HT-29 (cell line): ENCODE measurements at places on chromosomes 7 and 10.

DNA sequence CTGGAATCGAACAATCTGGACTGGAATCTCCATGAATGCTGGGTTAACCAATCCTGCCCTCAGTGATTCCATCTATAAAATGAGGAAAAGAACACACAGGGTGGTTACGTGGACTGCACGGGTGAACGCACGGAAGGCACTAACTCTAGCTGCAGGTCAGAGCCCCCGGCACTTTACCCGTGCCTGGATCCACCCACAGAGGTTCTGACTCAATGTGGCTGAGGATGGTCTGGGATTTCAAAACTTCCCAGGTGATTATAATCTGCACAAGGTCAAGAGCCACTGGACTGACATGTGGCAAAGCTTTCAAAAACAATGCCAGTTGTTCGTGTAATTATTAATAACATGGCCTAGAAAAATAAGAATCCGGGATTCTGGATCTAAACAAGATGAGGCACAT is 29.2 kb downstream of the KIAA1549 start:
- DNase-seq = no peak

DNA sequence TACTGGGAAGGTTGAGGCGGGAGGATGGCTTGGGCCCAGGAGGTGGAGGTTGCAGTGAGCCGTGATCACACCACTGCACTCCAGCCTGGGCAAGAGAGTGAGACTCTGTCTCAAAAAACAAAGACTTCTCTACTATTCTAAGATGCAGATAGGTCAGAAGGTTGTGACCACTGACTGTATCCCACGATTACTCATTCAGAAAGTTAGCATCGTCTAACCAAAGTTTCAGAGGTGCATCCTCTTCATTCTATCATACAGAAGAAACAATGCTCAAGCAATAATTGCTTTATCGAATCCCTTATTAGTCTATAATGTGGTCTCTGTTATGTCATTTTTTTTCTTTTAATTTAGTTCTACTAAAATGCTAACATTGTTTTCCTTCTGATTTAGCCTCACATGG is 348.7 kb upstream of the LRGUK start:
- DNase-seq = no peak

GRCh38 chr7:97847791-97848190 is 24.4 kb downstream of the ASNS start:
- no peak for DNase-seq

DNA sequence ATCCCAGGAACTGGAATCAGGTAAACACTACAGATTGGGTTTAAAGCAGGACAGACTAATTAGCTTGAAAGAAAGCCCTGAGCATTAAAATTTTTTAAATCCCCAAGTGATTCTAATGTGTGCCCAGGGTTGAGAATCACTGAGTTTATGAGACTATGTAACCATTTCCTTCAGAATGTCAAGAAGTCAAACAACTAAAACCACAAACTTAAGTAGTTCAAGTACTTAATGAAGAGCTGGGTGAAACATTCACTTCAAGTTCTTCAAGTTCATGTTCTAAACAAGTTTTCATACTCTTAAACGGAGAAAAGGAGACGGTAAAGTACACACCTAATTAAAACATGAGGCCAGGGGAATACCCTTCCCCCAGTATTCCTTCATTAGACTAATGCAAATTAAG is 28.2 kb upstream of the TLL2 start:
- no peak for DNase-seq

- no peak for DNase-seq
Observed at GRCh38 chr7:2508327-2509215, 11.0 kb upstream of the LFNG start.

DNA sequence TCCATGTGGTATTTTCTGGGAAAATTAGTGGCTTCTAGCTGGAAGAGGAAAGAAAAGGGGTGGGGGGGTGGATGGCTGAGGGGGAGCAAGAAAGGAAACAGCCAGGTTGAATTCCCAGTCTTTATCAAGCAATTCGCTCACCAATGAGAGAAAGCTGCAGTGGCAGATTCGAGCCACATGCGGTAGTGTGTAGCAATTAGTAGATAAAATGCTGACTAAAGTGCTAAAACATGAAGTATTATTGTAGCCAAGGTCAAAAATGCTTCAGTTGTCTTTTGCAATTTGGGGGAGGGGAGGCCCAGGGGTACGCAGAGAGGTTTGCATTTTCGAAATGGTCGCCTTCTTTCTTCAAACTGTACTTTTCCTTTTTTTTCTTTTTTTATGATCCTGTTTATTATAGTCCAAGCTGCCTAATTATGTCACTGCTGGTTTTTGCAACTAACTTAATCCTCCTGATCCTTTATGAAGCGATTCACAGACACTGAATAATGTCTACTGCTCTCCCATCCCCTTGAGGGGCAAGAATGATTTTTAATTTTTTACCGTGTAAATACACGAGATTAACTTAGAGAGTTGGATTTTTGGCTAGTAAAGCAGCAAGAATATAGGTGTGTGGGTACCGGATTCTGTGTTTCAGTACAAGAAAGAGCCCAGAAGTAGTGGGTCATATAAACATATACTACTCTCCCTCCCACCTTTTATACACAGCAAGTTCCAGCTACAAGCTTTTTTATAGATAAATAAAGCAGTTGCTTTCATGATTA is 3.6 kb upstream of the ARID5B start:
- peak; percentile 68 for DNase-seq

DNA sequence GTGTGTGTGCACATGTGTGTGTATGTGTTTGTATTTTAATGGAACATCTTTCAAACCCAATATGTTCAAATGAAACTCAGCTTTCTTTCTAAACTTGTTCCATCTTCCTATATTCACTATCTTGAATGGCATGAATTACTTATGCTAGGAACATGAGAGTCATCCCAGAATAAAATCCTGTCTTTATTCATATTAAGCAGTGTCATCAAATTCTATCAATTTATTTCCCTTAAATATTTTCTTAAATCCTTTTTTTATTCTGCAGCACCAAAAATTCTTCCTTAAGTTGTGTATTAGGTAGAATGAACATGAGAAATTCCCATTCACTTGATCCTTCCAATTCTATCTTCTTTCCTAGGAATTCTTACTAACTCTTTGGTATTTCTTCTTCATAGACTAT is 146.6 kb upstream of the PCDH15 start:
- no peak for DNase-seq

GRCh38 chr7:112869111-112869774 is 79.0 kb upstream of the TMEM168 start:
- peak; percentile 32 for DNase-seq

- no peak for DNase-seq
Observed at GRCh38 chr10:26628395-26628794, 69.1 kb upstream of the PDSS1 start.

DNA sequence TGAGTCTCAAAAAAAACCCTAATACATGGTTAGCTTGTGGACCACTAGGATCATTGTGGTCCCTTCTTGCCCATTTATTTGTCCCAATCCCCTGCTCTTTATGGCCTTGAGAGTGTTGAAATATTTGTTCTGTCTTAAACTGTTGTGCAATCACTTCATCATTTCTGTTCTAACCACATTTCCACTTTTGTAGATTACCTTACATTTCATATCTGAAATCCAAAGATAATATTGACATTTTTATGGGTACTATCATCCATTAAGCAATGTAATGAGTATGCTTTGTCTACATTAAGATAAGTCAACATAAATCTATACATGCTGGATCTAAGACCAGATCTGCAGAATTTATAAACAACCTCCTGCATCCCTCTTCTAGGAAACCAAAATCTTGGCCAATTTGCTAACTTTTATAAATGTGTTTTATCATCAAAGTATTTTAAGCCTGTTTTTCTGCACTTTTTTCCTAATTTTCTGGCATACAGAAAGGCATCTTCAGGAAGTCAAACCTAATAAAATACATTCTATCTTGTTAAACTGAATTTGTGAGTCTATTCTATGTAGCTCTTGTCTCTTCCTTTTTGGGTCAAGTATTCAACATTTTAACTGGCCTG is 359.4 kb upstream of the CELF2 start:
- no peak for DNase-seq
